ENCODE measurements at places on chromosomes 11 and 22.

DNA sequence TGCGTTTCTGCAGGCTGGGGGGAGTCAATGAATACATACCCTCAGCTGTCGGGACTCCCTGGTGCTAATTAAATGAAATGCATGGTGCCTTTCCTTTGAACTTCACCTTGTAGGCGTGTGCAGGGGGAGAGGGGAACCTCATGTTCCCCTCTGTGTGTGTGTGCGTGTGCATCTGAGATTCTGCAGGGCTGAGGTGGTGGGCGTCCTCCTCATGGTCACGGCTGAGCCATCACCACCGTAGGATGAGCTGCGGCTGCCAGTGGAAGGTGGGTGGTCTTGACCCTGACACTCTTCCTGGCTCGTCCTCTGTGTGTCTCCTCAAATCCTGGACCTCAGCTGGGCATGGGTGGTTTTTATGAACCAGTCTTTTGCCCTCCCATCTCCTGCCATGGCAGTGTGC is 53.0 kb upstream of the TTLL12 start:
- no peak for DNase-seq

DNA sequence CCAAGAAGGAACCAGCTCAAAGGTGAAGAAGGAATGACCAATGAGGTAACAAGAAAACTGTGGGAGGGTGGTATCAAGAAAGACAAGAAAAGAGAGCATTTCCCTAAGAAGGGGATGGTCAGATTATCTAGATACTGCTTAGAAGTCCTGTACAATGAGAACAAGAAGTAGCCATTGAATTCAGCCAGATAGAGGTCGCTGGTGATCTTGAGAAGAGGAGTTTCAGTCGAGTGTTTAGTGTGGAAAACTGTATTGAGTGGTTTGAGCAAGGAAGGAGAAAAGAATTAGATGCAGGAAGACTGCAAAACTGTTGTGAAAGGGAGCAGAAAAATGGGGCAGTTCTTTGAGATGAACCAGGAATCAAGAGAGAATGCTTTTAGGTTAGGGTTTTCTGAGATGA is 74.6 kb upstream of the FAT3 start:
- DNase-seq: no peak

- DNase-seq: peak; percentile 9
Measured at GRCh38 chr11:75233754-75234172, 6.8 kb upstream of the TPBGL start.

- no peak for DNase-seq
Measured at GRCh38 chr11:16096336-16096735, 260.0 kb downstream of the SOX6 start.

Measured in activated CD4-positive, alpha-beta T cell treated with anti-CD3 and anti-CD28 coated beads, Interleukin-2, amount 50 U/mL, for 1 hour (primary cell).